Kidney (tissue), 22 donors: ENCODE measurements at places on chromosomes 16 and 17. TPM values are rescaled to one million over a fixed set of nuclear protein-coding genes. Genes with fewer than 3 reads are reported as not detected.
A peak's percentile ranks its signal among the peaks of the same experiment; 100 is the strongest.

The BLTP2 gene
- 140 TPM for total RNA-seq

The CISD3 gene
- 37.7 TPM for total RNA-seq

The NDEL1 gene
- 66.1 TPM for total RNA-seq

The CCDC154 gene
- total RNA-seq = 2.8 TPM

- no peaks in the 10 kb centered on the region for H3K36me3 ChIP-seq
- H3K27ac ChIP-seq = no peak overlapping the region
- DNase-seq = no peak
- H3K27me3 ChIP-seq = no peaks in the 10 kb centered on the region
Observed at GRCh38 chr17:80497726-80498241, 21.4 kb upstream of the NPTX1 start.

- H3K4me1 ChIP-seq = no peaks in the 10 kb centered on the region
- H3K4me3 ChIP-seq = no peak overlapping the region
- H3K27me3 ChIP-seq = no peaks in the 10 kb centered on the region
- DNase-seq = no peak
- no peak overlapping the region for H3K27ac ChIP-seq
Observed at GRCh38 chr16:12386192-12386591, 409.7 kb downstream of the SNX29 start.

GRCh38 chr17:78027121-78027520, 68.6 kb downstream of the TNRC6C start:
- no peaks in the 10 kb centered on the region for H3K36me3 ChIP-seq
- H3K27ac ChIP-seq = no peak overlapping the region
- H3K4me1 ChIP-seq = no peaks in the 10 kb centered on the region

DNA sequence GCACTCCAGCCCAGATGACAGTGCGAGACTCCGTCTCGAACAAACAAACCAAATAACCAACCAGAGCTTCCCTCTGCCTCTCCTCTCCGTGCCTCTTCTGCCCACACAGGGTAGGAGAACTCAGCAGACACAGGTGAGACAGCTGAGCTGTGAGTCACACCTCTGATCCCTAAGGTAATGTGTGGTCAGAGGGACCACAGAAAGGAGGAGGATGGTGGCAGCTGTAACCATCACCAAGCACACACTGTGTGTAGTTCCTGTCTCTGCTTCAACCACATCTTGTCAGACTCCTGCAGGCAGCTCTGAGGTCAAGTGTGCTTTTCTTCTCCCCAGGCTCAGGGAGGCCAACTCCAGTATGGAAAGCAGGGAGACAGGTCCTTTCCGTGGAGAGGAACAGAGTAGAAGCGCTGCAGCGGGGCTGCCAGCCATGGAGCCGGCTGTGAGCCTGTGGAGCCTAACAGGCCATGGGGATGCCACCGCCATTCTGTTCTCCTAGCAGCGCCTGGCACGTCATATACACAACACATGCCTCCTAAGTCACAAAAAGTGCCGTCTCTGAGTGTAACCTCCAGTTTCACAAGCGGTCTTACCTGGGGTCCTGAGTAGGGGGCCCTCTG, 7.1 kb downstream of the NUDT16L1 start:
- no peak overlapping the region for H3K4me3 ChIP-seq
- H3K27ac ChIP-seq = no peak overlapping the region
- no peak for DNase-seq
- H3K4me1 ChIP-seq = no peaks in the 10 kb centered on the region
- H3K36me3 ChIP-seq = peaks cover 16% of the 10 kb centered on the region

- no peak overlapping the region for H3K4me3 ChIP-seq
- DNase-seq = no peak
- no peaks in the 10 kb centered on the region for H3K4me1 ChIP-seq
- no peaks in the 10 kb centered on the region for H3K27me3 ChIP-seq
Observed at GRCh38 chr16:69867784-69868560, 83.2 kb upstream of the CLEC18A start.

GRCh38 chr17:67270416-67270815, 25.4 kb upstream of the HELZ start:
- no peak overlapping the region for H3K27ac ChIP-seq
- H3K4me3 ChIP-seq = no peak overlapping the region
- no peaks in the 10 kb centered on the region for H3K36me3 ChIP-seq
- no peaks in the 10 kb centered on the region for H3K27me3 ChIP-seq
- DNase-seq = no peak
- no peaks in the 10 kb centered on the region for H3K4me1 ChIP-seq

DNA sequence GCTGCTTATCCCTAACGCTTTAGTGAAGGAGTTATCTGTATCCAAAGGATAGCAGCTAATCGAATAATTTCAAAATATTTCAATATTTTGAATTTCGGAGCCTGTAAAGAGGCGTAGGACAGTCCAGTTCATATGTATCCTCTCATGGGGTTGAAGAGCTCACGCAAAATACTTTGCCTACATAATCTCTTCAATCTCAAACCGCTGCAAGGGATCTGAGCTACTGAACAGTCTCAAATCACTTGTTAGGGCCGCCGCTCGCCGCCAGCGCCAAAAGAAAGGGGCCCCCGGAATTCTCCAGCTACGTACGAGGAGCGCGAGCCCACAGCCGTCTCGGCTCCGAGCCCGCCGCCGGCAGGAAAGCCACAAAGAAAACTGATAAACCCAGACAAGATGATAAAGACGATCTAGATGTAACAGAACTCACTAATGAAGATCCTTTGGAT, 601 bp upstream of the RFWD3 start:
- H3K4me1 ChIP-seq = no peaks in the 10 kb centered on the region
- peaks cover 13% of the 10 kb centered on the region for H3K36me3 ChIP-seq
- H3K27me3 ChIP-seq = no peaks in the 10 kb centered on the region
- no peak overlapping the region for H3K27ac ChIP-seq
- peak; percentile 75 for DNase-seq

GRCh38 chr17:46928467-46929261, 5.7 kb downstream of the GOSR2 start:
- H3K4me1 ChIP-seq = peaks cover 27% of the 10 kb centered on the region
- DNase-seq = no peak
- H3K36me3 ChIP-seq = peaks cover 3% of the 10 kb centered on the region
- H3K27ac ChIP-seq = no peak overlapping the region
- no peaks in the 10 kb centered on the region for H3K27me3 ChIP-seq

DNA sequence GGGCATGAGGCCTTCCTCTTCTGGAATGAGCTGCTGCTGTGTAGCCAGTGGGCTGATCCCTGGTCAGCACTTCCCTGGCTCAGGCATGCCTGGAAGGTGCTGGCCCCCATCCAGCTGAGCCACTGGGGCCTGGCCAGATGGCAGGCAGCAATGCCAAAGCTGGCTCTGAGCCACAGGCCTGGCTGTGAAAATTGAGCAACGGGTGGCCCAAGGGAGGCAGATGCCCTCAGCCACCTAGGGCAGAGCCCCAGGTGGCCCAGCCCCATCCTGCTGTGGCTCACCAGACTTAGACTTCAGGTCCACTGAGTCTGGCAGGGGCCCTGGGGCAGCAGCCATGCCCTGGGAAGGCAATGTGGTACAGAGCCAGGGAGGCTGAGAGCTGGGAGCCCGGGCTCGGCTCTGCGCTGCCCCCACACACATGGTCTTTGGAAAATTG, 8.5 kb upstream of the CRHR1 start:
- no peak for DNase-seq
- H3K4me3 ChIP-seq = no peak overlapping the region
- peaks cover 4% of the 10 kb centered on the region for H3K4me1 ChIP-seq
- no peak overlapping the region for H3K27ac ChIP-seq

DNA sequence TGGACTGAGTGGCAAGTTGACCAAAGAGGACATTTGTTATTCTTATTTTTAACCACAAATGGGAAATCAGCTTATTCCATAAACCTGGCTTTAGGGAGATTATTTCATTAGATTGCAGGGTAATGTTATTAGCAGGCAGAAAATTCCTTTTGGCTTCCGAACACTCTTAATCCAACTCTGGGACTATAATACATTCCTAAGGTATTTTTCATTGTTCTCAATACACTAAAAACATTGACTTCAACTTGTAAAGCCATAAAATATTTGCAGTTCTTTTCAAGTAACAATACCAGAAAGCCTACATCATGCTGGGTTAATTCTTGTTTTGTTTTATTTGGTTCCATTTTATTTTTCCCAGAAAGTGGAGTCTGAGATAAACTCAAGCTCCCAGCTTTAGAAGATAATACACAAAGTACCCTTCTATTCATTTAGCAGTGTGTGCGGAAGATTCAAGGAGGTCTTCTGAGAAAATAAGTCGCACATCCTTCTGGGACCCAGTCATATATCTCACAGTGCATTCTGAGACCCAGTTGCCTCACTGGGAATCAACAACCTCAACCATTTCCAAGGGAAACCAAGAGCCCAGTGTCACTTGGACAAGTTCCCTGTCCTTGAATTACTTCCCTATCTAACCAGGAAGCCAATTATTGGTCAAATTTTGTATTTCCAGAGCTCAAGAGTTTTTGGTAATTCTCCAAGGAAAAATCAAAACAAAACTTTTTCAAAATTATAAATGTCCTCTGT, 389.6 kb upstream of the DYNLRB2 start:
- no peaks in the 10 kb centered on the region for H3K27me3 ChIP-seq
- no peak for DNase-seq
- H3K4me3 ChIP-seq = no peak overlapping the region
- H3K27ac ChIP-seq = no peak overlapping the region
